PC-9 (cell line): ENCODE measurements at places on chromosomes 5 and 9.

DNA sequence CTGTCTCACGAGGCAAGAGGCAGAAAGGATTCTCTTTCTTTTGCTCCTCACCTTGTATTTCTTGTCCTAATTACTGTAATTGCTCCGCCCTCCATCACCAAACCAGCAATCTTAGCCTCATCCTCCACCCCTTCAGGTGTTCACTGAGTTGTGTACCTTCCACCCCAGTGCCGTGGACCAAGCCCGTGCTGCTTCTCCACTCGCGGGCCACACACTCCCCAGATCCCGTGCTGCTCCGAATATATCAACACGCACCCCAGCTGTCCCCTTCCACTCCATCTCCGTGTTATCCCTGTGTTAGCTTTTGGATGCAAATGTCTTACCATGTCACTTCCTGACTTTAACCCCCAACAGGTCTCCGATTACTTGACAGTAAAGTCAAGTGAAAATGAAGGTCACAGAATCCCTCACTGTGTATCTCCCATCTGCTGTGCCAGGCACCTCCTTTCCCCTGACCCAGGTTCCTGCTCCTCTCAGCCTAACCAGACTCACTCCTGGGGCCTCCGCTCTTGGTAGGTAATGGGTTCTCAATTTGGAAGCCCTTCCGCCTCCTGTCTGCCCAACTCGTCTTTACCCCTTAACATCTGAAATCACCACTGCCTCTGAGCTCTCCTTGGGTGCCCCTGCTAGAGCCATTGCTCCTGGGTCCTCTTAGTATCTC, 320.2 kb downstream of the MED10 start:
- no peak for DNase-seq

DNA sequence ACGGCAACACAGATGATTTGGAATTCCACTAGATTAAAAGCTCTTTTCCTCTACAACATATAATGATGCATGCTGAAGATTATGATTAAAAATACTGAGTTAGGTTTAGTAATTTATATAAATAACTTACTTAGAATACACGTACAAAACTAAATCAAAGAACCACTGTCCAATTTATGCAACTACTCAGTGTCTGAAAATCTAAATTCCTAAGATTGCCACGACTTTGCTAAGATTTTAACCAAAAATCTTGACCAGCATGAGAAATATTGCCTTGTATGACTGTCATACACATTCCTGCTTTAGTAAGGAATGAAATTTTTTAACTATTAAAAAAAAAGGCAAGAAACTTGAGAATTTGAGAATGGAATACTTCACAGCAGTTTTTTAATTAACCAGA, 292.4 kb downstream of the ZNF608 start:
- no peak for DNase-seq

DNA sequence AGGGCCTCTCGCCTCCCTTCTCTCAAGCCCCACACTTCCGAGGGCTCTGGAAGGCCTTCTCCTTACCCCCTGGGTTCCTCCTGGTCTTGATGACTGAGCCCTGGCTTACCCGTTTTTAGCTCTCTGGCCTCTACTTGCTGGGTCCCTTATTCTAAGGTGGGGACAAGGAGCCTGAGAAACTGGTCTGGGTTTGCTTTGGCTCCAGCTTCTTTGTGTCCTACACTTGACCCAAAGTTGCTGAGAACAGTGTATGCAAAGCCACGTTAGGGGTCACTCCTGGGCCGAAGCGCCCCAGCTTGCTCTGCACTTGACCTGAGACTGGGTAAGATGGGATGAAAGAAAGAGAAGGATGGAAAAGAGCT, 788 bp downstream of the ZNF346 start:
- DNase-seq = no peak

DNA sequence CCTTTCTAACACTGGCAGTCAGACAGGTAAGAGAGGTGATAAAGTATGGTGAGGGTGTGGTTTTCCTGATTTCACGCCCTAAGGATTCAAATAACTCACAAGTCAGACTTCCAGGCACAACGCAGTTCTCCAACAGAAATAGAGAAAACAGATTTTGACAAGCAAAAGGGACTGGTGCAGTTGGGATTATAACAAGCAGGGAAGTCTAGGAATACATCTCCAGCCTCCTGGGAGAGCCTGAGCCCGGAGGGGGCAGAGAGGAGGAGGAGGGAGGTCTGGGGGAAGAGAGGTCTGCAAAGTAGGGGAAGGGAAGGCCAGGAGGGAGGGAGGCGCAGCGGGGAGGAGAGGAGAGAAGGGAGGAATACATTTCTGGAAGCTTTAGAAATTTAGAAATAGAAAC, 1.6 kb downstream of the CMBL start:
- DNase-seq = no peak

DNA sequence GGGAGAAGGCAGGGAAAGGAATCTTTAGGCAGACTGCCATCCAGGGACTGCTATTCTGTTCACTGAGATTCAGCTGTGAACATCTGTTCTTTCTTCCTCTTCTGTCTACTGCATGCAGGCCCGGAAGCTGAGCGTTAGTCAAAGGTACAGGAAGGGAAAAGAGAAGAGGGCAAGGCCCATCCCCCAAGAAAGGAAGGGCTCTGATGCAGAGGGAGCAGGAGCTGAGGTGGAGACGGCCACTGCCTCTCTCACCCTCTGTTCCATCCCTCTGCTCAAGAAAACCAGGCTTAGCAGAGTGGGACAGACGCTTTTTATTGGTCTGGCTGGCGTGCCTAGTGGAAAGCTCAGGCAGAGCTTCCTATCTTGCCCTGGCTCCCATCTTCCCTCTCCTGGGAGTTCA, 57.6 kb downstream of the PFDN1 start:
- no peak for DNase-seq
